Thoracic aorta (tissue), 2 donors: ENCODE measurements at places on chromosomes 4 and X. TPM values are rescaled to one million over a fixed set of nuclear protein-coding genes. Genes with fewer than 3 reads are reported as not detected.

GRCh38 chr4:35252866-35253265 lies 991.4 kb downstream of the ARAP2 start:
- H3K4me3 ChIP-seq: no peak overlapping the region
- no peaks in the 10 kb centered on the region for H3K4me1 ChIP-seq
- no peaks in the 10 kb centered on the region for H3K36me3 ChIP-seq

The LRIT3 gene
- total RNA-seq: 1.4 TPM

The TRIM60 gene
- not detected for total RNA-seq

The NEUROG2 gene
- not detected for total RNA-seq

The SLC16A2 gene
- total RNA-seq: 11.6 TPM

DNA sequence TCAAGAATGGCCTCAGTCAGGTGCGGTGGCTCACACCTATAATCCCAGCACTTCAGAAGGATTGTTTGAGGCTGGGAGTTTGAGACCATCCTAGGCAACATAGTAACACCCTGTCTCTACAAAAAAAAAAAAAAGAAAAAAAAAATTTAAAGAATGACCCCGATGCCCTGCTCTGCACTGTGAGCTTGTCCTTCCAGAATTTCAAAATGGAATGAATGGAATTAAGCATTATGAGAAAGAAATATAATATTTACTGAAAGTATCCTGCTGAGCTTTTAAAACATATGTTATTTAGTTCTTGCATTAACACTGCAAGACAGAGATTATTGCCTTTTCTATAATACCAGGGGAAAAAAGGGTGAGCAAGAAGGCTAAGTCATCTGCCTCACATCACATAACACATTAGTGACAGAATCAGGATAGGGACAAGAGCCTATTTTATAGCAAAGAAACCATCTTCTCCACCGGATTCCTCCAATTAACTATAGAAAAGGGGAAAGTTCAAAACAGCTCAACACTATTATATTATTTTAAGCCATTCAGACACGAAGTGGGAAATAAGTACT lies 41.9 kb upstream of the GAB1 start:
- no peak for DNase-seq
- H3K27ac ChIP-seq: peak overlapping the region; percentile 26
- no peaks in the 10 kb centered on the region for H3K27me3 ChIP-seq
- H3K4me3 ChIP-seq: no peak overlapping the region

The CDS1 gene
- total RNA-seq: 0.27 TPM

The DSPP gene
- total RNA-seq: not detected

The LIMCH1 gene
- 158 TPM for total RNA-seq

The DMD gene
- 224 TPM for total RNA-seq

GRCh38 chr4:84389406-84389805 lies 109.7 kb downstream of the NKX6-1 start:
- no peak overlapping the region for H3K27ac ChIP-seq
- no peaks in the 10 kb centered on the region for H3K36me3 ChIP-seq
- H3K4me1 ChIP-seq: no peaks in the 10 kb centered on the region
- no peaks in the 10 kb centered on the region for H3K27me3 ChIP-seq
- DNase-seq: no peak
